ENCODE measurements at places on chromosomes 3 and 15. TPM values are rescaled to one million over a fixed set of nuclear protein-coding genes. Genes with fewer than 3 reads are reported as not detected.

Gene SLC9C1
- 0.11 TPM for total RNA-seq

DNA sequence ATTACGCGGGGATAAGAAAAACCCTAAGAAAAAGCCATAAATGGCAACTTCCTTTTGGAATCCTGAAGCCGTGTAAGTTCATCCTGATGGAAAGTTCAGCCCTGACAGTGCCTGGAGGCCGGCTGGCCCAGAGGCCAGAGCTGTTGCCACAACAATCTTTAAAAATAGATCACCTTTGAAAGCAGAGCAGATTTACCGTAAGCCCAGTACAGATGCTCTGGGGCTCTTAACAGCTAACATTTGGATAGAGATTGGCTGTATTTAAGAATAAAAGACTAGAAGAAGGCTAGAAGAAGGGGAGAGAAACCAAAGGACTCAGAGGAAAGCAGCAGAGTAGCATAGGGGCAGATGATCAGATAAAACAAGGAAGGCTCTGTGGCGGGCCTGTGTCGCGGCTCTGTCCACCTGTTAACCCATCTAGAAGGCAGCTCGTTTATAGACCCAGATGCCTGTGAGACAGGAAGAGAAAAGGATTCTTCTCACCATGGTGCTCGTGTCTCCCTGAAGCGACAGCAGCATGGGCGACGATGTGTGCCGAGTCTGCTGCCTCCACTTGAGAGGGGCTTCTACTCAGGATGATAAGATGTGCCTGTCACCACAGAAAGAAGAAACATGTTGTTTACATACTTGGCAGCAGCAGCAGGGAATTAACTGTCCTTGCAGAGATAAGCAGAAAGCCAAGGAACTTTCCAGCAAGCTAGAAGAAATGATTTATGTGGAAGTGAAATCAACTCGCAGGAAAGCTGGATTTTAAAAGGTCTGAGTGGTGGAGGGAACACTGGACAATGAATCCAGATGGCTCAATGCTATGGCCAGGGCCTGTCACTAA, 69.9 kb downstream of the SYNM start:
- DNase-seq, result no peak

- peak; percentile 79 for DNase-seq
Measured at GRCh38 chr3:177615015-177615414, 417.7 kb upstream of the TBL1XR1 start.

GRCh38 chr3:4849739-4850138, 129.5 kb upstream of the BHLHE40 start:
- DNase-seq, result no peak

DNA sequence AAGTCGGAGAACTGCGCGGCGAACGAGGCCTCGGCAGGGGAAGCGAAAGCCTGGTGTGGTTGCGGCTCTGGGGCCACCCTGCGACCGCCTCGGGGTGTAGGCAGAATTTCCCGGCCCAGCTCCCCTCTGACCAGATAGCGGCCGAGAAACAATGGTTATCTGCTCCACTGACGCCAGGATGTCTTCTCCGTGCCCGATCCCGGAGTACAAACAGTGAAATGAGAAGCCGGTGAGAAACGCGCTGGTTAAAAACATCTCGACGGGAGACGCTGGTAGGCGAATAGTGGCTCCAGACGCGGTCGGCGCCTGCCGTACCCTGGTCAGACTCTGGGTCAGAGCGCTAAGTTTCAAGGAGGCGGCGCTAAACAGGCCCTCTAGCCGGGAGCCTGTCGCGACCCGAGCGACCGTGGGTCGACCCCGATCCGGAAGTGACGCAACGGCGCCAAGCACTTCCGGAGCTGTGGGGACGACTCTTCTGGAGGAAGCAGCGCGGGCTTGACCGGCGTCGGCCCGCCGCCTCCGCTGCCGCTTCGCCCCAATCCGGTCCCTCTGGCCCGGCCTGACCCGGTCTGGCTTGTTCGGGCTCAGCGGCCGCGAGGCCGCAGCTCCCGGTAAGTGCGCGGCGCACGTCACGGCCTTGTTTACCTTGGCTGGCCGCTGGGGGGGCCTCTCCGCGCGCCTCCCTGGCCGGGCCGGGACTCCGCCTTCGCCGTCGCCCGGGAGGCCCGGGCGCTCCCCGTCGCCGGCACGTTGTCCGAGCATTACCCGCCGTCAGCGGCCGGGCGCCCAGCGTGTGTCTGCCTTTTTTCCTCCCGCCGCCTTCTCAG, at the start of gene ARIH2:
TSS of gene ARIH2 (plus strand) at position 455 of the 827 bp plus-strand sequence. CDS start 8,717 bp downstream, outside the sequence.
- peak; percentile 94 for DNase-seq

DNA sequence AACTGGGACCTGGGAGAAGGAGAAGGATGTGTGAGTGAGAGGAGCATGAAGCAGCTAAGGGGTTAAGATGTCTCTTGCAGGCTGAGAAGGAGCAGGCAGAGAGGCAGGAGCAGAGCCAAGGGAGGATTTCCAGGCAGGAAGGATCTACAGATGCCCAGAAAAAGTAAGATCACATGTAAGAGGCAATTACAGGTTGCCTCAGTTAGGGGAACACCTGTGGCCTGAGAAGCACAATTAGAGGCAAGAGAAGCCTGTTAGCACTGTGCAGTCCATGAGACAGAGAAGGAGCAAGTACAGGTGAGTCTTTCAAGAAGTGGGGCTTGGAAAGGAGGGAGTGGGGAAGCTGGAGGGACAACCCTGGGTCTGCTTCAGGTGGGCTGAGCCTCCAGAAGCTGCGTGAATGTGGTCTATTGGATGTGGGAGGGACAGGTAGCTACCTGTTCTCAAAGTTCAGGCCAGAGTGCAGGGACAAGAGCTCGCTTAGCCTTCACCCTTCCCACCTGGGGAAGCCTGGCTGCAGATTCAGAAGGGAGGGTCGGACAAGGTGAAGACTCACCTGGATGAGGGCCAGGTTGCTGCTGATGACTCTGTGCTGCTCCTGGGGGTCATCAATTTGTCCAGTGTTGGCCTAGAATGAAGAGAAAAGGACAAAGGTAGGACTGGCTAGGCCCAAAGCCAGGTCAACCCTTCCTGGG, 50.7 kb downstream of the SLC41A3 start:
- no peak for DNase-seq

GRCh38 chr3:126883241-126883640, 99.7 kb upstream of the PLXNA1 start:
- DNase-seq, result no peak

All from thyroid gland (tissue), 4 donors.